ENCODE measurements at places on chromosomes 2 and 18. TPM values are rescaled to one million over a fixed set of nuclear protein-coding genes. Genes with fewer than 3 reads are reported as not detected.

DNA sequence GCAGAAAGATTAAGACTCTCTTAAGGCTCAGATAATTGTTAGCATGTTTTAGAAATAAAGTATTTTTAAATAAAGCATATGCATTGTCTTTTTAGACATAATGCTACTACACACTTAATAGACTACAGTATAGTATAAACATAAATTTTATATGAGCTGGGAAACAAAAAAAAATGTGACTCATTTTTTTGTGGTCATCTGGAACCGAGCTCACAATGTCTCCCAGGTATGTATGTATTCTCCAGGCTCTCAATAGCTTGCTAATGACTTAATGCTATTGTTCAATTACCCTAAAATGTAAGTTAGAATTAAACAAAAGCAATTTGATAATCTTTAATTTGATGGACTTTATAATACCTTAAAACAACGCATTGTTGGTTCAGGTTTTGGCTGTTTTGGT, 167.2 kb downstream of the NUP35 start:
- no peak for DNase-seq

CAVIN2 gene
- 67.5 TPM for polyA plus RNA-seq

PRKCE gene
- 12.5 TPM for polyA plus RNA-seq

DNA sequence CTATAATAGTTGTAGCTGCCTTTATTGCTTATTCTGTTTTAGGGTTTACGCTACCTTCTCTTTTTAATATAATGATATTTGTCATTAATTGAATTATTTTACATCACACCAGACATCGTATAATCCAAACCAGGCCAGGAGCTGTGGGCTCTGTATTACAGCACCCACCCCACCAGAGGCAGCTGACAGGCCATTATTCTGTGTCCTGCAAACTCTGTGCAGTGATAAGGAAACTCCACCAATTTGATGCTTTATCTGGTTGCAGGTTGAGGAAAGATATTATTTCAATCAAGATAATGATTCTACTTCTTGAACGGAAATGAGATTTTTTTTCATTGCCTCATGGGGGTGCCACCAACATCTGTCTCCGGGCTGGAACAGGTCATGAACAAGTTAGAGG, 227.3 kb downstream of the ZBTB7C start:
- DNase-seq: no peak

GRCh38 chr2:159712929-159713420, 669 bp downstream of the MARCHF7 start:
- DNase-seq: peak; percentile 67

TMEM163 gene
- polyA plus RNA-seq: 46.9 TPM
